ENCODE measurements at places on chromosomes 5 and 9.

DNA sequence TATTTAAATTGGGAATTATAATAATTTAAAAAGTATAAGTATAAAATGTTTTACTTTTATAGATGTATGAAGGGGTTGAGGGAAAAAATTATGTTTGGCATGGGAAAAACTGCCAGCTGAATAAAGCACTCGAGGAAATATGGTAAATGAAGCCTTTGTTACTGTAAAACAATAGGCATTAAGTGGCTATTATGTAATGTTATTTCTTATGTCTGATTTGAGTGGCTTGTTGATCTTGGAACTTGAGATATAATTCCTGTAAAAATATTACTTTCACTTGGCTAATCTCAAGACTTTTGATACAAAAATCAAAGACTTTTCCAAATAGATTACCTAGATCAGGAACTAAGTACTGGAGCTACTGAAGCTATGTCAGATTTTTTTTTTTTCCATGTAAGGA, 182.9 kb downstream of the CD180 start:
- no peaks in the 10 kb centered on the region for H3K36me3 ChIP-seq
- H3K27ac ChIP-seq = peak overlapping the region; percentile 72
- no peaks in the 10 kb centered on the region for H3K27me3 ChIP-seq
- H3K4me3 ChIP-seq = no peak overlapping the region
- H3K4me1 ChIP-seq = no peaks in the 10 kb centered on the region

DNA sequence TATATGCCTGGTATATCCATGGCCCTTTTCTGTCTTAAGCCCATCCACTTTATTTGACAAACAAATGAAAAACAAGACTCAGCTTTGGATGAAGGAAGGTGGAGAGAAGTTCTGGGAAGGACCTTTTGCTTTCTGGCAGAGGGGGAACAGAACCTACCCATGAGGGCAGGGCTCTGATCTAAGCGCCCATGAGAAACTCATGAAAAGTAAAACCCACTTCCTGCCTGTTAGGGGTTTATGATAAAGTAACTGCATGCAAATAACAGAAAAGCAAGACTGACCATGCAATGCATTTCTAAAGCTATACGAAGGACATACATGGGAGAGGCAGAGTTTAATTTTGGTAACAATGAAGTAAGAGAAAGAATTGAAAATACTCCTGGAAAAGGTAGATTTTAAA, 181.9 kb upstream of the ADRA1B start:
- DNase-seq = no peak
- H3K4me3 ChIP-seq = no peak overlapping the region
- no peaks in the 10 kb centered on the region for H3K36me3 ChIP-seq
- no peak overlapping the region for H3K27ac ChIP-seq
- H3K4me1 ChIP-seq = no peaks in the 10 kb centered on the region
- H3K27me3 ChIP-seq = no peaks in the 10 kb centered on the region

GRCh38 chr5:91170266-91170665, 212.9 kb downstream of the ARRDC3 start:
- no peaks in the 10 kb centered on the region for H3K36me3 ChIP-seq
- no peaks in the 10 kb centered on the region for H3K4me1 ChIP-seq
- no peak overlapping the region for H3K27ac ChIP-seq
- H3K4me3 ChIP-seq = no peak overlapping the region
- no peaks in the 10 kb centered on the region for H3K27me3 ChIP-seq
- no peak for DNase-seq

DNA sequence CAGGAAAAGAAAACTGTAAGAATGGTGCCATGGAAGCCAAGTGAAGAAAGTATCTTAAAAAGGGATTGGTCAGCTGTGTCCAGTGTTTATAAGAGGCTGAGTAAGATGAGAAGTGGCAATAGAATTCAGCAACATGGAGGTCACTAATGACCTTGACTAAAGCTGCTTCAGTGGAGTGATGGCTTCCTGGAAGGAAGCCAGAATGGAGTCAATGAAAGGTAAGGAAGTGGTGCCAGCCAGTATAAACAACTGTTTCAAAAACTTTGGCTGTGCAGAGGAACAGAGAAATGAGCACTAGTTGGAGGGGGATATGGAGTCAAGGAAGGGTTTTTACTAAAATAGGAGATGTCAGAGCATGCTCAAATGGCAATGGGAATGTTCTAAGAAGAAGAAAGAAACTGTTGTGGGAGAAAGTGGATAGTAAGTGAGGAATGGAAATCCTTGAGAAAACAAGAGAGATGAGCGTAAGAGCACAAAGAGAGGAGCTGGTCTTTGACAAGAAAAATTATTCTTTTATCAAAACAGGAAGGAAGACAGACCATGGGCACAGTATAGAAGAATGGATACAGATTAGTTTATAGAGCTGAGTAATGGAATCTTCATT, 11.1 kb upstream of the NRG2 start:
- no peak overlapping the region for H3K27ac ChIP-seq
- H3K4me1 ChIP-seq = no peaks in the 10 kb centered on the region
- no peak overlapping the region for H3K4me3 ChIP-seq
- no peaks in the 10 kb centered on the region for H3K36me3 ChIP-seq

- DNase-seq = no peak
- peaks cover 40% of the 10 kb centered on the region for H3K4me1 ChIP-seq
- no peaks in the 10 kb centered on the region for H3K27me3 ChIP-seq
- H3K27ac ChIP-seq = peak overlapping the region; percentile 62
These were observed 36.3 kb downstream of the PFDN1 start for GRCh38 chr5:140266471-140267200.
